Panc1 (cell line): ENCODE measurements at places on chromosomes 7 and 10.

DNA sequence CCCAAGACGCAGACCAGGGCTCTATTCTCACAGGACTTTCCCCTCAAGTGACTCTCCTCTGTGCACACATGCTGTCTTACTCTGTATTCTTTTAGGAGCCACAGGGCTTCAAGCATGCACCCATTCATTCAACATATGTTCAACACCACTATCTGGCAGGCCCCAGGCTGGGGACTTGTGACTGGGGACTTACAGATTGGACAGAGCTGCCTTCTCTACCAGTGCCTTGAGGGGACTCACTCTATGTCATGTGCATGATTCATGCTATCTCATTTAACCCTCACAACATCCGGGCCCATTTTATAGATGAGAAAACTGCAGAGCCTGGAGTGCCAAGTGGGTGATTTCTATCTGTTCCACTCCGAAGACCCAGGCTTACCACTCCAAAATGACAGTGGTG is 34.3 kb downstream of the MYL10 start:
- DNase-seq, result no peak

DNA sequence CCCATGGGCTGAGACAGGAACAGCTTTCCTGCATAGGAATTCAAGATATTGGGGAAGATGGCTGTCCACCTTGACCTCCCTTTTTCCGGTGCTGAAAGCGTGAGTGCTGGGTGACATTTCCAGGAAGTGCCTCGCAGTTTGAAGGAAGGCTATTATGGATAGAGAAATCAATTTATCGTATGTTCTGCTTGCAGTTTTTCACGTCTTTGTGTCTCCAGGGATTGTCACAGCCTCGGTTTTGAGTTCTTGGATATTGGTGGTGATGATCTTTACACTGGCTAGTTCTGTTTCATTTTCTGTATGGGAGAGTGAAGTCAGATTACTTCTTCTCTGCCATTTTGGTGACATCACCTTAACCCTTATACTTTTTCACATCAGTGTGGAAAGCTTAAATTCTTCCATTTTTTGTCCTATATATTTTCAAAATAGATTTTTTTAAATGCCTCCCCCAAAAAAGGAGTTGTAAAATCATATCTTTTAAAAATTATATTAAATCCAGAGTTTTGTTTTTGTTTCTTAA is 102.5 kb upstream of the APBB1IP start:
- DNase-seq, result no peak

- DNase-seq, result no peak
Measured at GRCh38 chr10:46523119-46523961, 33.1 kb downstream of the GPRIN2 start.

GRCh38 chr7:17320102-17320497 is 21.6 kb downstream of the AHR start:
- DNase-seq, result no peak

- DNase-seq, result no peak
Measured at GRCh38 chr7:83105948-83106347, 56.7 kb downstream of the PCLO start.

DNA sequence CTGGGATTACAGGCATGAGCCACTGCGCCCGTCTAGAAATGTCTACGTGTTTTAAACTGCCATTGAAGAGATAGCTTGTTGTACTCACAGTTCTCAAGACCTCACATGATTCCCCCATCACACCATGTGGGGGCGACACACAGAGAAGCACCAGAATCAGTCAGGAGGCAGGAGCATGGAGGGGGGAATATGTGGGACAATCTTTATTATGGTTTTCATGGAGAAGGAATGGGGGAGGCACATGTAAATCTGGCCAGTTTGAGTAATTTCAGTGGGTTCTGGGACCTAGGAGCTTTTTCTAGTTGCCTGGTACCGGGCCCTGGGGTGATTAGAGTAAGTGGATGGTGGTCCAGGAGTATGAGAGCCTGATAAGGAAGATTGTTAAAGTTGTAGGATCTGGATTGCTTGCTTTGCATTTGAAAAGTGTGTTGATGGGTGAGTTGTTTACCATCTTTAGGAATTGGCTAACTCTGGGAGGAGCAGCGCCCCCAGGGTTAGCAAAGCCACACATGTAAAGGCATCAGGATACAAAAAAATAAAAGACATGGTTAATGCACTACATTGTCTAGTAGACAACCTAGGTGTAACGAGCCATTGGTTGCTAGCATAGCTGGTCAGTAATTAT is 85.4 kb upstream of the SLC13A1 start:
- DNase-seq, result no peak

- DNase-seq, result peak; percentile 5
Measured at GRCh38 chr7:31747553-31747952, 60.5 kb downstream of the PPP1R17 start.

DNA sequence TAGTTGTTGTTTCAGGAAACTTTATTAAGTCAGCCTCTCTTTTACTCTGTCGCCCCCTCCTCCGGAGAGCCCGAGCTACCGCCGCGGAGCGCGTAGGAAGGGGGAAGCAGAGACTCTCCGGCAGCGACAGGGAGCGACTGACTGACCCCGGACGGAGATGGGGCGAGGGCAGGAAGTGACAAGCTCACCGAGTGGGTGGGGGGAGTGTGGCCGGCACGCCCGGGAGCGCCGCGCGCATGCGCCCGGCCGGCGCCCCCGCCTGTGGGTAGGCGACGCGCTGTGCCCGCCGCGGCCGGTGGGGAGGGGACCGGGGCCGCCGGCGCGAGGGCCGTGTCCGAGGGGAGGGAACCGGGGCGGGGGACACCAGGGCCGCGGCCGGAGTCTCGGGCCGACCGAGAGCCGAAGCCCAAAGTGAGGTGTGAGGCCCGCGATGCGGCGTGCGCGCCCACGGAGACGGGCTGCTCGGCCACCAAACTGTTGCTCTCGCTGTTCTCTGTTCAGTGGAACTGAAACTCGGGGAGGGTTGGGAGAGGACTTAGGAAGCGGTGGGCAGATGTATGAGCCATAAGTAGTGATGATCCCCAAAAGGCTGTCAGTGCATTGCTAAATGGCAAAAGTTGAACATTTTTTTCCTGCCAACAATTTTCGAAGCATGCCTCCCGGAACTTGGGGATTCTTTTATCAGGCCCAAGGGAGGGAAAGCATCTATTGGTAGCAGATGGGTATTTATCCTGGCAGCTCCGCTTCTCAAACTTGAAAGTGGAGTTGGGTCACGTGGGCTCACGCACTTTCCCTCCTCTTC is at the start of gene ZNF800:
ZNF800 (minus strand) TSS at position 143 of the 802 bp plus-strand sequence. CDS start 1,151 bp downstream, outside the sequence.
- peak; percentile 47 for DNase-seq

DNA sequence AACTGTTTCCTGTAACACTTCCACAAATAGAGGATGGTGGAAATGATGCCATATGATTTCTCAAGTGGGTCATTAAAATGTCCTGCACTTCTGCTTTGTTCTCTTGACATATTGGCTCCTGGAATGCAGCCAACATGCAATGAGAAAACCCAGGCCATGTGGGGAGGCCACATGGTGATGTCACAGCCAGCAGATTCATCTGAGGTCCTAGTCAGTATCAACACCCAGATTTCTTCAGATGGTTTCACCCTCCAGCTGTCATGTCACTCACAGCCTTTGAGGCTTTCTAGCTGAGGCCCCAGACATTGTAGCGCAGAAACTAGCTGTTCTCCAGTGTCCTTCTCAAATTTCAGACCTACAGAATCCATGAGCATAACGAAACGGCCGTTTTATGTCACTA is 102.3 kb upstream of the NUPR2 start:
- no peak for DNase-seq

DNA sequence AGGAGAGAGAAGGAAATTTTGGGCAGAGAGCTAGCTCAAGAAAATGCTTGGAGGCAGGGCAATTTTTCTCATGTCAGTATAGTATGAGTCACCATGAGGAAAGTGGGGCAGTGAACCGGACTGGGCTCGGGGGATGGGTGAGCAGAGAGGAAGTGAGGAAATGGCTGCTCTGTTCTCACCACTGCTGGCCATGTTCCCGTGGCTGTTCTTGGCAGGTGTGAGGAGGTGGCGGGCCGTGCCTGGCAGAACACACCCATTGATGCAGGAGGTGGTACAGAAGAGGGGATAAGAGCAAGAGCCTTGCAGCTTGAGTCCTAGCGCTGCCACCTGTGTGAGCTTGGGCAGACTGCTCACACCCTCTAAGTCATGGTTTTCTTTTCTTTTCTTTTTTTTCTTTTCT is 304.4 kb upstream of the LYZL1 start:
- no peak for DNase-seq

DNA sequence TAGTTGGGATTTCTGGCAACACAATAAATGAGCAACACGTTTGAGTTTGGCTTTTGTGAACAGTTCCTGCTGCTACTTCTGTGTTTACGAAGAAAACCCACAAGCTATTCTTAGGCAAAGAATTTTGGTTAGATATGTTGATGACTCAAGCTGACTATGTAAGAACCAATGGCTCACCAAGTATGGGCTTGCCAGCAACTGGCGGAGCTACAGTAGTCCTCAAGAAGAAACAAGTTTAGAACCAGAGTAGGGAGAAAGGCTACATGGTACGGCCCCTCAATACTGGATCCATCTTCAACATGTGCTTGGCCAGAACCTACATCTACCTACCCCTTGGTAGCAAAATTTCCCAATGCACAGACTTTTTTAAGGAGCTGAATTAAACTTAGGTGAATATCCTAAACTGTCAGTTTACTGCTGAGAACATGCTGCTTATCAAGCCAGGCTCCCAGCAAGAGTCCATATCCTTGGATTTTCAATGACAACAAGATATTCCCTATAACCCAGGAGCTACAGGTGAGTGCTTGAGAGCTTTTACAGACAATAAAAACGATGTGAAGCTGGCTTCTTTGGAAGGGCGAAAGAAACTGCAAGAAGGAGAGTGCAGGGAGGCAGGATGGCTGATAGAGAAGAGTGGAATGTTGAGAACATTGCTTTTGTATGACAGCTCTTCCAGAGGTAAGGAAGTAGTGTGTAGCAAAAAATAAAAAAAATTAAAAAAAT is 74.3 kb upstream of the ASAH2 start:
- peak; percentile 51 for DNase-seq

GRCh38 chr10:30828164-30828563 is 198.6 kb upstream of the LYZL2 start:
- DNase-seq, result no peak

- peak; percentile 75 for DNase-seq
Measured at GRCh38 chr10:99779335-99779734, 3.1 kb upstream of the ABCC2 start.

- DNase-seq, result no peak
Measured at GRCh38 chr10:29102233-29102632, 186.6 kb upstream of the LYZL1 start.

DNA sequence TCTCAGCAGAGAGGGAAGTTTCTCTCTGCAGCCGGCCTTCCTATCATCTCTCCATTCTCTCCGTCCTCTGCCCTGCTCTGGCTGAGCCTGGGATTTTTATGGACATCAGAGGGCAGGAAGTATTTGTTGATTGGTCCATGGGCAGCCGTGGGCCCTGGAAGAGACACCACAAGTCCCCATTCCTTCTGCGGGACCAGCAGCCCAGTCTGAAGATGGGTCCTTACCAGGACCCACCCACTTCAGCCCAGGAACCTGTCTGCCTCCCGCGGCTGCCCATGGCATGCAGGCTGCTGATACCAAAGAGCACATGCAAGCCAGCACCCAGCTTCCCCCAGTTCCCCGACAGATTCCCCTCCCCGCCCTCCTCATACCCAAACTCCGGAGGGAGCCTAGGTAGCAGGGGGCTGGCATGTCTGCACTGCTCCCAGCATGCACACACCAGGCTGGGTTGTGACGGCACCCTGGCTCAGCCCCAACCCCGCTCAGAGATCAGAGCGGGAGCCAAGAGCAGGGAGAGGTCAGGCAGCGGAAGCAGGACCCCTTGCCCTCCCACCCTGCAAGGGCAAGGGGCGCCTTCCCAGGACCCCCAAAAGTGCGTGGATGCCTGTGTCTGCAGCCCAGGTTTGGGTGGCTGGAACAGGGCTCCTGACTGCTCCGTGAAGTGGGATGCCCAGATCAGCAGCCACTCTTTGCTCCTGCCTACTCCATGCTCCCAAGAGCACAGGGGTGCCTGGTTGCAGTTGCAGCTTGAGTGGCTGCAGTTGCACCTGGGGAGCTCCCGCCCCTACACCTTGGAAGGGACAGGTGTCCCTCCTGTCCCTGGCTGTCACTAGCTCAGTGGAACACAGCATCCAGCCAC is 538.6 kb upstream of the POT1 start:
- no peak for DNase-seq

DNA sequence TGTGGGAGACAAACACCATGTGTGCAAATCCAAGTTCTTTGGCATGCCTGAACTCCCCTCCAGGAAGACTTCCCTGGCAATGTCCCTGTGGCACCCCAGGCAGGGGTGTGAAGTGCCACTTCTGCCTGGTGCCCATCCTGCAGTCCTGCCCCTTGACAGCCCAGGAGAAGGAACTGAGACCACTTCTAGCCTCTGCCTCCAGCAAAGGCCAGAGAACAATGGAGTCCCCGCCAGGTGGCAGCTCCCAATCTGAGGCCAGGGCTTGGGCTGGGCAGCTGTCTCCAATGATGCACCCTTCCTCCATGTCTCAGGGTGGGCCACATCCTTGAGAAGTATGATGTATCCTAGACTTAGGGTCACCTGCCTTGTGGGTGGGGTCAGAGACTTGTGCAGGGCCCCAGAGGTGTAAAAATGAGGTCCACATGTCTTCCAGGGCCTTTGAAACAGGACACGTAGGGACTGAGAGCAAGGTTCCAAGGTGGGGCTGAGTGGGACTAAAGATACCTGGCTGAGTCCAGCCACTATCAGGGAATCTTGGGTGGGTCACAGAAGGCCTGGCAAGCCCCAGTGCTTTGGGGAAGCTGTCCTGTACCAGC is 5.5 kb downstream of the FXYD4 start:
- DNase-seq, result no peak

GRCh38 chr10:79269969-79270368 is 77.3 kb upstream of the PPIF start:
- no peak for DNase-seq

- no peak for DNase-seq
Measured at GRCh38 chr10:44984671-44985101, 6.1 kb upstream of the DEPP1 start.

GRCh38 chr10:22365644-22366434 is 20.5 kb downstream of the SPAG6 start:
- DNase-seq, result no peak

DNA sequence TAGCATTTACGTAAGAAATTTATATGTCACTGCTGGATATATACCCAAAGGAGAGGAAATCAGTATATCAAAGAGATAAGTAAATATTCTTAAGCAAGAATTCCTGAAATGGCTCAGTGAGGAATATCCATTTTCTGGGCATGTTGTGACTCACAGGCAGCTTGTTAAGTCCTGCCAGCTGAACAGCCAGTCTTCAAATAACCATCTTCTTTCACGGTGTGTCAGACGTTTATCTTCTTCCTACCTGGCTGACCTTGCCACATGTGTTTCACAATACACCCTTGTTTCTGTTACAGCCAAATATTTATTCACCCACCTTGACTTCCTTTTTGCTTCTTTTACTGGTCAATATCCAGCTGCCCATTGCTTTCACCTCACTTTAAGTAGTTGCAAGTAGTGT is 648.1 kb downstream of the ANKRD7 start:
- DNase-seq, result no peak
